ENCODE measurements at places on chromosomes 4 and X. TPM values are rescaled to one million over a fixed set of nuclear protein-coding genes. Genes with fewer than 3 reads are reported as not detected.

DNA sequence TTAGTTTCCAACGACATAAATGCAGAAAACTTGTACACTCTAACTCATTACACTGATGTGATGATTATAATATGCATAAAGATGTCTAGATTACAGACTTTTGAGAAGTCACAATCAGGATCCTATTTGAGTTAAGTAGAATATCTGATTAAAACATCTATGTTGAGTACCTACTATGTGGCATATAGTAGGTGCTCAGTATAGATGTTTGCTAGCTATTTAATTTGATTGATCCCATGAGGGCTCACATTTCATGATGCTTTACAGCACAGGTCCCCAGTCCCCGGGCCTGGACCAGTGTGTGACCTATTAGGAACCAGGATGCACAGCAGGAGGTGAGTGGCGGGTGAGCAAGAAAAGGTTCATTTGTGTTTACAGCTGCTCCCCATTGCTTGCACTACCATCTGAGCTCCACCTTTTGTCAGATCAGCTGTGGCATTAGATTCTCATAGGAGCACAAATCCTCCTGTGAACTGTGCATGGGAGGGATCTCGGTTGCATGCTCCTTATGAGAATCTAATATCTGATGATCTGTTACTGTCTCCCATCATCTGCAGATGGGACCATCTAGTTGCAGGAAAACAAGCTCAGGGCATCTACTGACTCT, 33.0 kb upstream of the CXCL8 start:
- no peak for DNase-seq

DNA sequence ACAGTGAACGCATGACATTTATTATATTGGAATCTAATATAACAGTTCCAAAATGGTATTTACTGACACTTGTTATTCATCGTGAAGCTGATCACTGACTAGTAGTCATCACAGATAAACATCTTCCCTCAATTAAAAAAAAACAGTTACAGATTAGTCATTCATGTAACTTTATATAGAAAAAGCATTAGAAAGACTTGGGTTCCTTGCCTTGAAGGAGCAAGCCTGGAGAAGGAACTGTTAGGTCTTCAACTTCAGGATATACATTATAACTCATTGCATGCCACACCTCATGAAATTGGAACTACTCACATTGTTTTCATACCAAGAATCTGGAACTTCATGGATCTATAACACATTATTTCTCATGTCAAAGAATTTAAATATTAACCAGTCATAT, 317.7 kb downstream of the CCSER1 start:
- DNase-seq: no peak

GRCh38 chr4:83556006-83556707, 20.2 kb downstream of the GPAT3 start:
- DNase-seq: no peak

- no peak for DNase-seq
Observed at GRCh38 chr4:151013491-151013890, 1.6 kb downstream of the LRBA start.

- DNase-seq: no peak
Observed at GRCh38 chrX:79368441-79368840, 1.3 kb upstream of the ITM2A start.

DNA sequence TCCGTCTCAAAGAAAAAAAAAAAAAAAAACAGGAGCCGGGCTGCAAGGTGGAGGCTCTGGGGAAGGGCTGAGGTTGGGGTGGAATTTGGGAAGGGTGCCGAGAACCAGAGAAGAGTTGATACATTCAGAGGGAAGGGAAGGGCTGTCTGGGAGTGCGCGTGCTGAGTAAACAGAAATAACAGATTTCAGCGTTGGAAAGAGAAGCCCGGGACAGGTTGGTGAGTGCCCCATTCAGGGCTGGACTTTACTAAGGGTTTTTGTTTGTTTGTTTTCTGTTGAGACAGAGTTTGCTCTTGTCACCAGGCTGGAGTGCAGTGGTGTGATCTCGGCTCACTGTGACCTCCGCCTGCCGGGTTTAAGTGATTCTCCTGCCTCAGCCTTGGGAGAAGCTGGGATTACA, 1.7 kb upstream of the IL3RA start:
- no peak for DNase-seq

DNA sequence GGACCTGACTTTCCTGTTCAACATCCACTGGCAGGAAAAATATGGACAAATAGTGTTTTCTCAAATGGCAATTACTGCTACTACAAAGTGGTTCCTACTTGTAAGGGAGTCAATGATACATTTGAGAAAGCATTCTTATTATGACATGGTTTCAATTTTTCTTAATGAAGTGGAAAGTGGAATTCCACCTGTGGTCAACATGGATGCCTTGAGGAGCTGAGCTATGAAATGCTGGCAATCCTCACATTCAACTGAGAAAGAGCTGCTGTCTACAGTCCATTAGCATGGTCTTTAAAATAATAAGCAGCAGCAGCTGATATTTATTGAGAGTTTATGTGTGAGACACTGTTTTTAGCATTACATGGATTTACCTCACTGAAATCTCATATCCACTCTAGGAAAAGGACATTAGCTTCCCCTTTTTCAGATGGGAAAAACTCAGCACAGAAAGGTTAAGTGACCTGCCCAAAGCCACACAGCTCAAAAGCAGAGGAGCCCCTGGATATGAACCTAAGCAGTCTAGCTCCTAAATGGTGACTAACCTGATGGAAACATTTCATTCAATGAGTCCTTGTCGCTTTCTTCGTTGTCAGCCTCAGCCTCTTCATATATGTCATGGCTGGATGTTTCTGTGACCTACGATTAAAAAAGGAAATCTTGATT, 29.2 kb downstream of the MAP7D3 start:
- no peak for DNase-seq

GRCh38 chrX:18964901-18965300, 19.0 kb downstream of the PHKA2 start:
- DNase-seq: no peak

DNA sequence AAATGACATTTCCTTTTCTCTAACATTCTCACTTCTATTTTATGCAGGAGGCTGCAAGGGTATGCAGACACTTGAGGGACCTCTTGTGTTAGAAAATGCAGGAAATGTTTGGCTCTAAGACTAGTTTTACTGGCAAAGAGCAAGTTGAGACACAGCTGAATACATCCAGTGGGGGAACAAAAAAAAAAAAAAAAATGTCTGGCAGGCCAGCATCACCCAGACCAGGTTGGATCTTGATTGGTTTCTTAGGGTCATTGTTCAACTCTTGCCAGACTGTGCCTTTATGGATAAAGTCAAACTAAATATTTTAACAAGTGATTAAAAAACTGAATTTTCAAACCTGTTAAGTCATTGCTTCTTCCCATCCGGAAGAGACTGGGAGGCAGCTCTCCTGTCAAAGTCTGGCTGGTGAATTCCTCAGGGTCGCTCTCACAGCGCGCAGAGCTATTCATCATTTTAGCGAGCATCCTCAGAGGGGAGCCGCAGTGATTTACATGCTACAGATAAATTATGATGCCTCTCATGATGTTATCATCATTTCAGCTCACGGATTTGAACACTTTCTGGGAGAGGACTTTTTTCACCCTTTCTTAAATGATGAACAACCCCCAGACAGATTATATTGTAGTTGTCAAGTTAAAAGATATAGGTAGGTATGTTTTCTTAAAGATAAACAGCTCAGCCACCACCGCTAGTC, 23.6 kb upstream of the PACRGL start:
- no peak for DNase-seq

GRCh38 chrX:103503163-103503852, 16.0 kb downstream of the RAB40A start:
- DNase-seq: no peak

DNA sequence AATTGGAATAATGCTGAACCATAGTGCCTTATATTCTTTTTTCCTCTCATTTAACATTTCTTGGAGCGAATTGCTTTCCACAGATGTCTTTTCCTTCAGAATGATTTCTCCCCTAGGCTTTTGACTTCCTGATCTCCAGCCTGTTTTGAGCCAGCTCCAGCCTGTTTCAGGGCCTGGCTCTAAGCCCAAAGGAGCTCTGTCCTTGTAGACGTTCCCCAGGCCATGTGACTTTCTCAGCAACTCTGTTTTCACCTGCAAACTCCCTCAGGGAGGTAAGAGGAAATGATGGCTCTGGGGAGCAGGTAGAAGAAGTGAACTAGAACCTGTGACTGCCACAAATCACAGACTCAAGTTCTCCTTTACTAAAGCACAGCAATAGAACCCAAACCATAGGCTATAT, 89.1 kb downstream of the AKAP4 start:
- DNase-seq: no peak

Gene LPAR4
- total RNA-seq: not detected

Gene CLCN5
- total RNA-seq: 5.6 TPM

Gene SH3BGRL
- total RNA-seq: 52.8 TPM

Gene FAM9C
- total RNA-seq: not detected

Gene ZCCHC13
- not detected for total RNA-seq

Data from activated T-helper 2 cell treated with anti-CD3 and anti-CD28 coated beads, Interferon-gamma antibody, Interleukin-2, Interleukin-4, amounts not matched to agents 10 μg/mL and 5 μg/mL and 100 μg/mL, durations not matched to agents 14 hours and 24 hours and 36 hours (primary cell).